Stimulated activated CD8-positive, alpha-beta memory T cell treated with anti-CD3 and anti-CD28 coated beads, Interleukin-15, amount 100 ng/mL, for 48 hours (primary cell): ENCODE measurements at places on chromosomes 7 and 10.

DNA sequence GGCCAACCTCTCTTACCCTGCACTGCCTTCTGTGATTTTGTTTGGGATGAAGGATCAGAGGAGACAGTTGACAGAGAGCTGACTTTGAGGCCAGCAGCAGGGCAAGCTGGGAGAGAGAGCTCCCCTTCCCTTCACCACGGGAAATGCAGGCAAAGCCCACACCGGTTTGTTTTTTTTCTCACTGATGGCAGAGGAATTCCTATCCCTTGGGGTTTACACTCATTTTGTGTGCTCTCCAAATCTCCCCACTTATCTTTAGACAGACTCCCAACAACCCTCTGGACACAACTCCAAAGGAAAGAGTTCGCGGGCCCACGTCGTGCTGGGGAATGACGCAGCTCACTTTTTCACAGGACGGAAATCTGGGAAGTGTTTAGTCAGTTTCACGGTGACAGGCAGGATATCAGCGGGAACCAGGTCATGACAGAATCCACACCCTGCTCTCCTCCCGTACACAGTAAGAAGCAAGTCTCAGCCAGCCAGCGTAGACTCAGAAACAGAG lies 68.3 kb upstream of the FAM171A1 start:
- DNase-seq = no peak

- DNase-seq = no peak
Measured at GRCh38 chr10:118669020-118669791, 73.8 kb upstream of the PRLHR start.

DNA sequence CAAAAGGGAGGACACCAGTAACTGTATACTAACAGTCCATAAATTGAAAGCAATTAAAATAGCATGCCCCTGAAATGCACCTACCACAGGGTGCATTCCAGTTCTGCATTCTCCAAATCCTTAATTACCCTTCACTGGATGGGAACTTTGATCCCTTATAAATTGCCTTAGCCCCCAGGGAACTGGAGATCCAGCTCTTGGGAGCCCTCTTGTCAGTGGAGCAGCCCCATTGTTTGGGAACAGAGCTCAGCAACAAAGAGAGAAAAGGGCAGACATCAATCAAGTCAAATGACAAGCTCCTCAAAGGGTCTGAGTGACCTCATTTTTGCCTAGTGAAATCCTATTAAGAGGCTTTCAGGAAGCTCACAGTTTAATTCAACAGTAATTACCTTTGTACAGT lies 472.6 kb downstream of the XPNPEP1 start:
- DNase-seq = no peak

DNA sequence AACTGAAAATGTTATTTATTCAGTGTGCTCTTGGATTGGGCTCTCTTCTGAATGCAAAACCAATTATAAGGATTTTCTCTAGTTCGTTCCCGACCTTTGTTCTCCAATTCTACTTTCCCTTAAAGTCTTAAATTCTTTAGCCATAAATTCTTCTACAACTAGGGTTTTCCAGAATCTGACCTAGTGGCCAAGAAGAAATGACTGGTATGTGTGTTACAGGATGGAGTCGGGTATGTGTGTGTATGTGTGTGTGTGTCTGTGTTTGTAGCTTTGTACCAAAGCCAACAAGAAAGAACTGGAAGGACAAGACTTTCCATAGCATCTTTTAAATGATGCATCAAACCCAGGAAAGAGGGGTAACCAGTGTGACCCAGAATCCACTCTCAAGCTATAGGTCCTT lies 25.8 kb upstream of the LEP start:
- no peak for DNase-seq

- no peak for DNase-seq
Measured at GRCh38 chr7:125033506-125033905, 103.9 kb upstream of the POT1 start.

GRCh38 chr10:44312401-44312800 lies 72.5 kb downstream of the CXCL12 start:
- DNase-seq = no peak

GRCh38 chr10:112967200-112967599 lies 17.2 kb downstream of the TCF7L2 start:
- no peak for DNase-seq

DNA sequence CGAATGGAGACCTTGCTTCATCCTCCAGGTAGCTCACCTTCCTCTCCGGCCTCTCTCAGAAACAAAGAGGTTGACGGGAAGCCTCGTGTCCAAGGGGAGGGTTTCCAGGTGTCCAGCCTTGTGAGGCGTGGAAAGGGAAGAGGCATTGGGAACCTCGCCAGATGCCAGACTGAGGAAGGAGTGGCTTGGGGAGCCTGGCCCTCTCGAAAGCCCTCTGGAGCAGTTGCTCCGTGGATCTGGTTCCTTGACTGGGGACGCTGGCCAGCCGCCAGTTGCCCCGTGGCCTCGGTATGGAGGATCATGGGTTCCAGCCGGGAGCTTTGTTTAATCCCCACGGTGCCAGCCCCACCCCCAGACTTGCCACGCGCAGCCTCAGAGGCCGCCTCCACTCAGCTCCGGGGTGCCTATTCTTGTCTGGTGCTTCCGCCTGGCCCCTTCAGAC lies 30.3 kb upstream of the SUN1 start:
- DNase-seq = no peak

DNA sequence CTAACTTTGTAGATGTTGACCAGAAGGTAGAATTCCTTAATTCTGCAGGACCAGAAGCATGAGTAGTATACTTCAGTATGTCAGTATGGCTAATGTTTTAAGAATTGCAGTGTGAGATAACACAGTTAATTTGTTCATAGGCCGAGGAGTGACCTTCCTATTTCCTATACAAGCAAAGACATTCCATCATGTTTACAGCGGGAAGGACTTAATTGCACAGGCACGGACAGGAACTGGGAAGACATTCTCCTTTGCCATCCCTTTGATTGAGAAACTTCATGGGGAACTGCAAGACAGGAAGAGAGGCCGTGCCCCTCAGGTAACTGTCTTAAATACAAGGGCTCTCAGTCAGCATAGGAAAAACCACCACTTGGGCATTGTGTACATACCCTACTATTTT lies 7.2 kb downstream of the DDX21 start:
- DNase-seq = no peak

- DNase-seq = no peak
Measured at GRCh38 chr10:31321396-31321941, 2.5 kb downstream of the ZEB1 start.

GRCh38 chr7:34275624-34276023 lies 370.3 kb downstream of the BMPER start:
- no peak for DNase-seq

GRCh38 chr7:94697035-94697974 lies 41.4 kb upstream of the SGCE start:
- no peak for DNase-seq

DNA sequence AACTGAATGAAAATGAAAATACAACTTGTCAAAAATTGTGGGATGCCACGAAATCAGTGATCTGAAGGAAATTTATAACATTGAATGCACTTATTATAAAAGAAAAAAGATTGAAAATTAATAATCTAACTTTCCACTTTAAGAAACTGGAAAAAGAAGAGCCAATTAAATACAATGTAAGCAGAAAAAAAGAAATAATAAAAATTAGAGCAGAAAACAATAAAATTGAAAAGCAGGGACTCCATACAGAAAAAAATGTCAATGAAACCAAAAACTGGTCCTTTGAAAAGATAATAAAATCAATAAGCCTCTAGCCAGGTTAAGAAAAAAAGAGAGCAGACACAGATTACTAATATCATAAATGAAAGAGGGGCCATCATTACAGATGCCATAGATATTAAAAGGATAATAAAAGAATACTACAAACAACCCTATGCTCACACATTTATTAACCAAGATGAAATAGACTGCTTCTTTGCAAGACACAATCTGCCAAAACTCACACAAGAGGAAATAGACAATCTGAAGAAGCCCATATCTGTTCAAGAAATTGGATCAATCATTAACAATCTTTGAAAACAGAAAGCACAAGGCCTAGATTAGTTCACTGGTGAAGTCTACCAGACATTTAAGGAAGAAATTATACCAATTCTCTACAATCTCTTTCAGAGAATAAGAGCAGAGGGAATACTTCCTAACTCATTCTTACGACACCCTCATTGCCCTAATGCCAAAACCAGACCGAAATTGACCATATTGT lies 233.8 kb upstream of the NEBL start:
- DNase-seq = no peak

DNA sequence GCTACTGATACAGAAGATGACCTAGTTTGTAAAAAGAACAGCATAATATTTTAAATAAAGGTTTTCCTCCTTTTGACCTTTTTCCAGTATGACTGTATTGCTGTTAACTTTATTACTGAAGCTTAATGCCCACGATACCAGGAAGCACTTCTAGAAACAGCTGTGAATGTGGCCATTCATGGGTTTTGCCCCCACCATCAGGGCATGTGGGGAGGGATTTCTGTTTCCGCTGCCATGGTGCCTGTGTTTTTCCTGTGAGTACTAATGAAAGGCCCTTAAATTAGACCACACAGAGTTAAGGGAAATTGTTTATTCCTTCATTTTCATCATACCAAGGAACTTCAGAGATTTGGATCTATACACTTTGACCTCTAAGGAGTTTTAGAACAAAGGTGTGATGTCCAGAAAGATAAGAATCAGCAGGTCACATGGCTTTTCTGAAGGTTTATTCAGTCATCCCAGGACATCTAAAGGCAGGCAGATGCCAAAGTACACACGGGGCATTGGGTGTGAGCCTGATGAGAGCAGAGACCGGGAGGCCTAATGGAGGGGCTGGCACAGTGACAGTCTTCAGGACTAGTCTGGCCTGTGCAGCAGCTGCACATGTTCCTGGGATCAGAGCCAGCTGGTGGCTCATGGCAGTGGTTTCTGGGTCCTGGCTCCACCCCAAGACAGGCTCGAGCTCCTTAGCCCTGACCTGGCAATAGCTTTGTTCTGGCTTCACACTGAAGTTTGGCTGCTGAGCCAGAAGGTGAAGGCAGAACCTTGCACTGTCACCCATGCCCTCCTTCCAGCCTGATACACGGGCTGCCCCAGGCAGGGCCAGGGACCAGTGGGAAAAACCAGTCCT lies 190.9 kb downstream of the REEP3 start:
- no peak for DNase-seq

- DNase-seq = no peak
Measured at GRCh38 chr10:62230344-62231121, 38.1 kb downstream of the RTKN2 start.

- no peak for DNase-seq
Measured at GRCh38 chr7:153110606-153111005, 351.1 kb downstream of the ACTR3B start.

DNA sequence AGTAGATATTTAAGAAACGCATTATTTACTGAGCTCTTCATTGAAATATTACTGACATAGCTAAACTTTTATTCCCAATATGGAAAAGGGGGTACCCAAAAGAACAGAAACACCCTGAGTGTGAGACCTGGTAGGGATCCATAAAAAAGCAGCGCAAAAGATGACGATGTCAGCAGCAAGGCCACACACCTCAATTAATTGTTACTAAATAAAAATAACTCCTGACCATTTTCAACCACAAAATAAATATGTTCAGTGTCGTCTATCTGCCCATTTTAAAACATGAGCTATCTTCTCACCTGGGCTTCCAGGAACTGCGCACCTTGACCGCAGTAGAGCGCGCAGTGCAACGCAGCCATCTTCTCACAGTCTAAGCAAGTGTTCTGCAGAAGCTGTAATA lies 61.2 kb downstream of the GSAP start:
- no peak for DNase-seq

GRCh38 chr10:58475322-58476277 lies 37.1 kb upstream of the BICC1 start:
- no peak for DNase-seq

- no peak for DNase-seq
Measured at GRCh38 chr7:17371671-17372524, 73.4 kb downstream of the AHR start.

- DNase-seq = no peak
Measured at GRCh38 chr10:71021402-71021801, 133.0 kb upstream of the PCBD1 start.

DNA sequence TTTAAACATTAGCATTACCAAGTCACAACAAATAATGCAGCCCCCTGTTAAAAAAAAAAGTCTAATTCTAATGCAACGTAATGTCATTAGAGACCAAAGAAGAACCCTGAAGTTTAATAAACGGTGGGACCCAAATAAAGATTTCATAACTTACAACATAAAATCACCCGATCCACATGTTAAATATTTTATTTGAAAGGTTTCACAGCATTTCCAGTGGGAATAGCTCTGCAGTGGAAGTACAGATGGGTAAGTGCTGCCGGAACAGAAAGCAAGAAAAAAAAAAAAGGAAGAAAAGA lies 320.6 kb upstream of the ZMIZ1 start:
- DNase-seq = no peak

- no peak for DNase-seq
Measured at GRCh38 chr7:155058896-155059295, 11.2 kb upstream of the HTR5A start.

GRCh38 chr7:45617166-45617565 lies 43.0 kb downstream of the ADCY1 start:
- no peak for DNase-seq

- no peak for DNase-seq
Measured at GRCh38 chr10:14397066-14397465, 66.3 kb upstream of the FRMD4A start.

GRCh38 chr10:97858001-97858439 lies 8.4 kb downstream of the GOLGA7B start:
- DNase-seq = no peak

DNA sequence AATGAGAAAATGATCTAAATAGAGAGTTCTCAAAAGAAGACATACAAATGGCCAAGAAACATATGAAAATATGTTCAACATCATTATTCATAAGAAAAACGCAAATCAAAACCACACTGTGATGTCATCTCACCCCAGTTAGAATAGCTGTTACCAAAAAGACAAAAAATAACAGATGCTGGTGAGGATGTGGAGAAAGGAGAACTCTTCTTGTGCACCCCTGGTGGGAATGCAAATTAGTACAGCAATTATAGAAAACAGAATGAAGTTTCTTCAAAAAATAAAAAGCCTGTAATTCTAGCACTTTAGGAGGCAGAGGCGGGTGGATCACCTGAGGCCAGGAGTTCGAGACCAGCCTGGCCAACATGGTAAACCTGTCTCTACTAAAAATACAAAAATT lies 199.3 kb downstream of the PARD3 start:
- DNase-seq = no peak

DNA sequence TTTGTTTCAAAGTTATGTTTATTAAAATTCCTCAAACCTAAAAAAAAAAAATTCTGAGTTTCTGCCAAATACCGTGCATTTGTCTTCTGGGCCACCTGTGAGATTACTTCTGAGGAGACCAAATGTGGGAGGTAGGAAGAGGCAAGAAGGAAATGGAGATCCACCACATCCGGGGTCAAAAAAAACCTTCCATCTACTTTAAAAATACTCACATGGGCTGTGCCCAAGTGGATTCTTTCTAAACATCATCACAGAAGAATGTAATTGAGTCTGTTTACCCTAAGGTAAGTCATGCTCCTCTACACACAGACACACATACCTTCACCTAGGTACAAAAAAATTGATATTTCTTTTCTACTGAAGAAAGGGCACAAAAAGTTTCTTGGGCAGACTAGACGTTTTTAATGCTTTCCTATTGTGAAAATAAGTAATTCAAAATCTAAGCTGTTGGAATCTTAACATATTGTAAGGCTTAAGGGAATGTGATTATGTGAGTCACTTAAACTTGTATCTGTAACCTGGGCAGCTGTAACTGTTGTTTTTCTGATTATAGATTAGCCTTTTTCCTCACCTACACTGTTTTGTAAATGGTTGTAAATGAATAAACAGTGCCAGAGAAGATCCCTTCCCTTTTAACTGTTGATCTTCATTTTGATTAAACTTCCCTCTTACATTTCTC lies 19.1 kb upstream of the SPOCK2 start:
- no peak for DNase-seq
